Activated CD4-positive, alpha-beta T cell treated with anti-CD3 and anti-CD28 coated beads, Interleukin-2, amount 50 U/mL, for 4 hours (primary cell): ENCODE measurements at places on chromosomes 16 and 17.

DNA sequence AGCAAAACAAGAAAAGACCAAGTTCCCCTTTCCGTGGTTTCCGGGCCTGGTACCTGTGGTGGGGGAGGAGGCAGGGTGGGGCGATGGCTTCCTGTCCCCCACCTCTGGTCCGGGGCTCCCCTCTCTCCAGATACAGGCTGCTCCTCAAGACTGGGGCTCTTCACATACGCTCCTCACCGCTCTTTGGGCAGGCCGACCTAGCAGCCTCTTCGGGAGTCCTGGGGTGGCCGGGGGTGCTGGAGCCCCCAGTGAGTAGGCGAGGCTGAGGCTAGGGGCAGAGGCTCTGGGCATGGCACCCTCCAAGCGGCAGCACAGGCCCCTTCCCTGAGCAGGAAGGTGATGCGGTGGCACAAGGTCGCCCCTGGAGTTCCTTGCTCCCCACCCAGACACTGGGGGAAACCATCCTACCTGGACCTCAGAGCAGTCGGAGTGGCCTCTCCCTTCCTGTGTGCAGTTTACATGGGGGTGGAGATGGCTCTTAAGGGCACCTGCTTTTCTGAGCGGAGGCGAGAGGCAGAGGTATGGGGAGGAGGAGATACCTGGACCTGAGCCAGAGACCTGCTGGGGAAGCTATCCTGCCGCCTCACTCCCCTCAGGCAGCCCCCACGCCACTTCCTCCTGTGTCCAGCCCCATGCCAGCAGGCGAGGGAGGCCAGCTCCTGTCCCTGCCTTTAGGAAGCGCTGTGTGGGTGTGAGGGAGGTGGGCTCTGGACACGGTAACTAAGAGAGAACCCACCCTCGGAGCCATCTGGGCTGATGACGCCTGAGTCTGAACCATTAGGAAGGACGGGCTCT is 891 bp downstream of the CORO1A start:
- DNase-seq: peak; percentile 49

DNA sequence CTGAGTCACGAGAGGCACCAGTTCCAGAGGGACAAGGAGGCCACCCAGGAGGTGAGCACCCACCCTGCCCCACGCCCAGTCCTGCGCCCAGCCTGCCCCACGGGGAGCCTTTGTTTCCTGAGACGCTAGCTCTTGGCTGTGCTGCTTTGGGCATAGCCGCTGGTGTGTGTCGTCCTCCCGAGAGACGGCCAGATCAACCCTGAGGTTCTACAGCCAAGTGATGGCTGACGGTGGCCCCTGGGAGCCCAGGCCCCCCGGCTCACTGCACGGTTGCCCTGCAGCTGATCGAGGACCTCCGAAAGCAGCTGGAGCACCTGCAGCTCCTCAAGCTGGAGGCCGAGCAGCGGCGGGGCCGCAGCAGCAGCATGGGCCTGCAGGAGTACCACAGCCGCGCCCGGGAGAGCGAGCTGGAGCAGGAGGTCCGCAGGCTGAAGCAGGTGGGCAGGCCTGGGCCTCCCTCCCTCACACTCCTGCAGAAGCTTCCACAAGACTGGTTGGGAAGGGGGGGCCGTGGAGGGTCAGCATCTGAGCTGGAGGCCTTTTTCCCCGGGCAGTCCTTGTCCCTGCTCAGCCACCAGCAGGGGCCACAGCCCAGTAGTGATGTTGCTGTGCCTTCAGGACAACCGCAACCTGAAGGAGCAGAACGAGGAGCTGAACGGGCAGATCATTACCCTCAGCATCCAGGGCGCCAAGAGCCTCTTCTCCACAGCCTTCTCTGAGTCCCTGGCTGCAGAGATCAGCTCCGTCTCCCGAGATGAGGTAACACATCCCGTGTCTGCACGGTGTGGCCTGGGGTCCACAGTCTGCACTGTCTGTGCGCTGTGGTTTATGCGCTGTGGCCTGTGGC is 7.4 kb upstream of the CAPN15 start:
- no peak for DNase-seq

DNA sequence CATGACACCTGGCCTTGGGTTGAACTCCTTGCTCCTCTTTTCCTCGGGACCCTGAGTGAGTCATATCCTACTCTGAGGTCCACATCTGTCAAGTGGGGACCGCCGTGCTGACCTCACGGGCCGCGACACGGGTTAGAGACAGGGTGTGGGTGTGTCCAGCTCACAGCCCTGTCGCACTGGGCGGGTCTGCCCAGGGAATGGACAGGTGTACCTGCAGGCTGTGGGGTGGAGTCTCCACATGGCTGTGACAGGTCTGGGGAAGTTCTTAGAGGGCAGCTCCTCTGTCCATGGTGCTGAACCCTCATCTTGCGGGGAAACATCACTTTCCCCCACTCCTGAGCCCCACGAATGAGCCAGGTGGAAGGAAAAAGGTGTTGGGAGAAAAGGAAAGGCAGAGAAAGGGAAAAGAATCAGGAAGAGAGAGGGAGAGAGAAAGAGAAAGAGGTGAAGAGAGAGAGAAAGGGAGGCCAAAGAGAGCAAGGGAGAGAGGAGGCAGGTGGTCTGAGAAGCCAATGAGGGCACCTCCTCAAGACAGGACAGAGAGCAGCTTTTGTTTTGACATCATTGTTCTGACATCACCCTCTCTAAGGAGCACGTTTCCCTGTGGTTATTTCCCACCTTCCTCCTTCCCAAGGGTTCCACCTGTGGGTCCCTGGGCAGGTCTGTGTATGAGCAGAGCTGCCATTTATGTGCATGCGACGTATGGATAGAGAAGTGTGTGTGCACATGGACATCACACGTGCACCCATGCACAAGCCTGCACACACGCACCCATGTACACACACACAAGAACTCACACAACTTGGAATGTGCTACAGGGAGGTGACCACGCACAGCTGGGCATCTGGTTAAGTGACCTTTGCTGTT is 32.6 kb upstream of the CBFA2T3 start:
- DNase-seq: no peak

DNA sequence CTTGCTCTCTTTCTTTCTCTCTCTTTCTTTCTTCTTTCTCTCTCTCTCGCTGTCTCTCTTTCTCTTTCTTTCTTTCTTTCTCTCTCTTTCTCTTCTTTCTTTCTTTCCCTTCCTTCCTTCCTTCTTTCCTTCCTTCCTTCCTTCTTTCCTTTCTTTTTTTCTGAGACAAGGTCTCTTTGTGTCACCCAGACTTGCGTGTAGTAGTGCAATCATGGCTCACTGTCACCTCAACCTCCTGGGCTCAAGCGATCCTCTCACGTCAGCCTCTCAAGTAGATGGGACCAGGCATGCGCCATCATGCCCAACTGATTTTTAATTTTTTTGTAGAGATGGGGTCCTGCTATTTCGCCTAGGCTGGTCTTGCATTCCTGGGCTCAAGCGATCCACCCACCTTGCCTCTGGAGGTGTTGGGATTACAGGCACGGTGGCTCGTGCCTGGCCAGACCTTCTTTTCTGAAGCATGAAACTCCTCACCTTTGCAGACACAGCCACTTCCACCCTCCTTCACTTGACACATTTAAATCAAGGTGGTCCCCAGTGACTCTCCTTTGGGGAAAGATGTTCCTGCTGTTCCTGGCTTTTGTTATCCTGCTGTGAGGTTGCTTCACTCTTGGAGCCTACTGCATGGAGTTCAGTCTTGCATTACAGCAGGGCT is 26.8 kb upstream of the NKD1 start:
- no peak for DNase-seq
